ENCODE measurements at places on chromosomes 5 and 9.

GRCh38 chr5:56158331-56158960 lies 74.7 kb downstream of the ANKRD55 start:
- no peak for DNase-seq

DNA sequence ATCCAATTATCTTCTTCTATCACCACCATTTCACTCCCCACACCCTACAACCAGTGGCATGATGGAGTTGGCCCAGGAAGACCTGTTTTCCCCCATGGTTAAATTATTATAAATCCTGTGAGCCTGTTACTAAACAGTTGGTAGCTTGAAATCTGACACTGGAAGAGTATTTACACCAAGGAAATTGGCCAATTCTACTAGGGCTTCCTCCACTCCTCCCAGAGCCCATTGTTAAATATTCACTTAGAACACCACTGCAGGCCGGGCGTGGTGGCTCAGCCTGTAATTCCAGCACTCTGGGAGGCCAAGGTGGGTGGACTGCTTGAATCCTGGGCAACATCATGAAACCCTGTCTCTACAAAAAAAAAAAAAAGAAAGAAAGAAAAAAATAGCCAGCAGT lies 32.4 kb upstream of the CKS2 start:
- no peak for DNase-seq

GRCh38 chr5:151700296-151700695 lies 13.6 kb upstream of the SPARC start:
- no peak for DNase-seq

GRCh38 chr9:87525546-87526303 lies 28.1 kb downstream of the DAPK1 start:
- DNase-seq = no peak

- DNase-seq = peak; percentile 89
These were observed 453.3 kb downstream of the BNC2 start for GRCh38 chr9:16417161-16417560.

- DNase-seq = no peak
These were observed 1200.6 kb upstream of the NUDT12 start for GRCh38 chr5:104763216-104763615.

DNA sequence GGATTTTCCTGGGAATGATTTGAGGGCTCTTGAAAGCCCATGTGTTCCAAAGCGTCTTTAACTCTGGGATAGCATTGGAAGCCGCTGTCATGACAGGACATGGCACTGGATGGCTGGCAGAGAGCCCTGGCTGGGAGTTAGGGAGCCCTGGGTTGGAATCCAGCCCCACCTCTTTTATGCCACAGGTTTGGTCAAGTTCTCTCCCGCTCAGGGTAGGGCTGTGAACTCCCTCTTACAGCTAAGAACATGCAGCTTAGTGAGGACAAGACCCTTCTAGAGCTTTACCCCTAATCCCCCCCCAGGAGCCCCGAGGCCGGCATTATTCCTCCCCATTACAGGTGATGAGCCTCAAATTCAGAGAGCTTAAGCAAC lies 37.2 kb downstream of the OLFML2A start:
- no peak for DNase-seq

DNA sequence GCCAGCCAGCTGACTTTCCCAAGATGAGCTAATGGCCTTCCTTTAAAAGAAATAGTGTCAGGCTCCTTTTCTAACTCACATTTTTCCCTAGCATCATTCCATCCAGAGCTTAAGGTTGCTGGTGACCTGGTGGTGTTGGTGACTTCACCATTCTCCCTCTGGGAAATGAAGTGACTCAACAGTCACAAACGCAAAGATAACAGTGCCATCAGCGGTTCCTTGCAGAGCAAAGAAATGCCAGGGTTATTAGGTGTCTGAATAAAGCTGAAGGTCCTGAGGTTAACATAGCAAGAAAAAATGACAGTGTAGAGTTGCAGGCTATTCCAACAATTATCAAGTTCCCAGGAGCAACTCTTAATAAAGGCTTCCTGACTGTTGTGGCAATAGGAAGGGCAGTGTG lies 111.8 kb upstream of the SLC44A1 start:
- DNase-seq = no peak

DNA sequence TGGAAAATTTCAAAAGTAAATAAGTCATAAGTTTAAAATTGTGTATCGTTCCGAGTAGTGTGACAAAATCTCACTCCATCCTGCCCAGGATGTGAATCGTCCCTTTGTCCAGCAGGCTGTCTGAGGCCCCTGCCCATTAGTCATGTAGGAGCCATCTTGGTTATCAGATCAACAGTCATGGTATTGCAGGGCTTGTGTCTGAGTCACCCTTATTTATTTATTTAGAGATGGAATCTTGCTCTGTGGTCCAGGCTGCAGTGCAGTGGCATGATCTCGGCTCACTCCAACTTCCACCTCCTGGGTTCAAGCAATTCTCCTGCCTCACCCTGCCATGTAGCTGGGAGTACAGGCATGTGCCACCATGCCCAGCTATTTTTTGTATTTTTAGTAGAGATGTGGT lies 30.2 kb downstream of the ITGA2 start:
- no peak for DNase-seq

- DNase-seq = no peak
These were observed 173.8 kb upstream of the OTULINL start for GRCh38 chr5:14407746-14408175.

- no peak for DNase-seq
These were observed 41.9 kb downstream of the SPEF2 start for GRCh38 chr5:35659556-35659955.

DNA sequence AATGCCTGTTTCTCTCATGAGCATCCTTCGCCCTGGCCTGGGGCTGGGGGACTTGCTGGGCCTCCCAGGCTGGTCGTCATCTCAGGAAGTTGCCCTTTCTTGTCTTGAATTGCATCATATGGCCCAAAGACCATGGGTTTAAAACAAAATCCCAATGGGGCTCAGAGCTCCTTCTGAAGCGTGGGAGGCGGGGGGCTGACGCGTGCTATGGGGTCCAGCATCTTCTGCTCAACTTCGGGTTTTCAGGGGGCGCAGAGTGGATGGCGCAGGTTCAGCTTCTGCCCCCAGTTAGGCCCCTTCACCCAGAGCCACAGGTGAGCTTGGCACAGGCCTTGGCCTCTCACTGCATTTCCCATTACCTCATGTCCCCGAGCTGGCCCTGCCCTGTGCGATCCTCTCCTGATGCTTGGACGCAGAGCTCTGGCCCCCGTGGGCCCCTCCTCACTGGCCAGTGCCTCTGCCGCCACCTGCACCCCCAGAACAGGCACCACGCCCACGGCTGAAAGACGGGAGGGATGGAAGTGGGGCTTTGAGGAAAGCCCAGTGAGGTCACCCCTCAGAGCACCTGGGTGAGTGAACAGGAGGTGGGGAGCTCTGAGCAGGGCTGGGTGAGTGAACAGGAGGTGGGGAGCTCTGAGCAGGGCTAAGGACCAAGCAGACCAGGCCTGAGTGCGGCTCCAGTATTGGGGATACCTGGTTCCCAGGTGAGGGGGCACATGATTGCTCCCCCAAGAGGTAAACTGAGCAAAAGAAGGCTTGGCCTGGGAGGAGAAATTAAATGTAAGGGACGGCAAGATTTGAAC lies 56.0 kb downstream of the TRIP13 start:
- no peak for DNase-seq

- no peak for DNase-seq
These were observed 187.1 kb downstream of the FSTL4 start for GRCh38 chr5:133425222-133425621.

DNA sequence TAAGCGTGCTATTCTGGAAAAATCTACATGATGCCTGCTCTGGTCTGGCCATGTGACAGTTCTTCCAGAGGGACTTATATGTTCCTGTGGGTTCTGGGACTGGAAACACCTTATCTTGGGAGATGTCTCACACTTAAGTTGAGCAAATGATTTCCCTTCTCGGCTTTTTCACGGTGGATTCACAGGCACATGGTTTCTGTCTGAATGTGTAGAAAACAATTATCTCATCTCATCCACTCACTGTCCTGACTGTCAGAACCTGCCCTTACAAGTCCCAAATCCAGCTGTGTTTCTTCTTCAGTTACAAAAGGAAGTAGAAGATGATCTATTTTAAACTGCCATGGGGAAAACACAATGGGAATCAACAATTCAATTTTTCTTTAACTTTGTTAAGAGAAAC lies 184.0 kb downstream of the SYK start:
- DNase-seq = no peak

DNA sequence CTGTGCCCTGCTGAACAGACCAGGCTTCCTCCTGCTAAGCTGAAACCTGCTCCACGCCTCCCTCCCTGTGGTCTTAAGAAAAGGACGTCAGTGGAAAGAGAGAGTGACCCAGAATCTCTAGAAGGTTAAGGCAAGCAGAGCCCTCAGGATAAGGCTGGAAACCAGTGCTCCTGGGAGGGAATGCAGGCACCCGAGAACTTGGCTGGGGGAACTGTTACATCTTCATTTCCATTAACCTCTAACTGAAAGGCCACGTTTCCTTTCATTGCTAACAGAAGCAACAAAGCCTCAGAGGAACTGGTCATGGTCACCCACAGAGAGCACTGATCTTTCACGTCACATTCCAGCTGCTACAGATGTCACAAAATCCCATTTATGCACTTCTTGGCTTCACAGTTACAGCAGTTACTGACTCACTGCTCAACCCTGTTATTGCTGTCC lies 26.1 kb upstream of the AKNA start:
- no peak for DNase-seq

DNA sequence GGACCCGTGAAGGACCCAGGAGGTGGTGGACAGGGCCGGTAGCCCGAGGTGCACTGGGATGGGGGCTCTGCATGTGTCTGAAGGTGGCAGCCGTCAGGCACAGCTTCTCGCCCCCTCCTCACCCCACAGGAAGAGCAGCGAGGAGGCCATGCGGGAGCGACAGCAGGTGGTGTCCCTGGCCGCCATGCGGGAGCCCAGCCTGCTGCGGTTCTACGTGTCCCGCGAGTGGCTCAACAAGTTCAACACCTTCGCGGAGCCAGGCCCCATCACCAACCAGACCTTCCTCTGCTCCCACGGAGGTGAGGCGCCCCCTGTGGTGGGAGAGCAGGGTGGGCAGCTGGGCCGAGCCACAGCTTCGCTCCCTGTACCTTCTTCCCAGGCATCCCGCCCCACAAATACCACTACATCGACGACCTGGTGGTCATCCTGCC lies 39.9 kb downstream of the USP20 start:
- no peak for DNase-seq

- no peak for DNase-seq
These were observed 3.2 kb upstream of the ENHO start for GRCh38 chr9:34526026-34526425.

DNA sequence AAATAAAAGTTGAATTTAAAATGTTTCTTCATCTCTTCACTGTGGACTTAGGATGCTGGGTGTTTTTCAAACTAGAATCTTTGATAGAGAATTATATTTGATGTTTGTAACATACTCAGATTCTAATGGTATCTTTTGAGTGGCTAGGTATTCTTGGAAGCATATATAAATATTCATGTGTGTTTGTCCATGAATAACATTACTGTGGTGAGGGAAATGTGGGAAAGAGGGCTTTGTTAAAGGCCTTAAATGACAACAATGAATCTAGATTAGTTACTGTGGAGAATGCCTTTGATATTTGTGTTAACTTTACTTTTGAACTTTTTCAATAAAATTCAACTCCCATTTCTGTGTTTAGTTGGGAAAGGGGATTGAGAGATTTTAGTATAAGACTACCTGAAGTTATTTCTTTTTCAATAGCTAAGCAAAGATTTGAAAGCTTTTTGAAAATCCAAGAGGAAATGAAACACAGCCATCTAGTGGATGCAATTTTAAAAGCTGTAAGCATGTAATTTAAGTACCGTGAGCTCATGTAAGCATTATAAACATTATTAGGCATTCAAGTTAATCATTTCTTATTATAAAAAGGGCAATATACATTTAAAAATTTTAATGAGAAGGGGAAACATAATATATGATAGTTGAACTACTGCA lies 69.6 kb downstream of the CCDC171 start:
- no peak for DNase-seq

DNA sequence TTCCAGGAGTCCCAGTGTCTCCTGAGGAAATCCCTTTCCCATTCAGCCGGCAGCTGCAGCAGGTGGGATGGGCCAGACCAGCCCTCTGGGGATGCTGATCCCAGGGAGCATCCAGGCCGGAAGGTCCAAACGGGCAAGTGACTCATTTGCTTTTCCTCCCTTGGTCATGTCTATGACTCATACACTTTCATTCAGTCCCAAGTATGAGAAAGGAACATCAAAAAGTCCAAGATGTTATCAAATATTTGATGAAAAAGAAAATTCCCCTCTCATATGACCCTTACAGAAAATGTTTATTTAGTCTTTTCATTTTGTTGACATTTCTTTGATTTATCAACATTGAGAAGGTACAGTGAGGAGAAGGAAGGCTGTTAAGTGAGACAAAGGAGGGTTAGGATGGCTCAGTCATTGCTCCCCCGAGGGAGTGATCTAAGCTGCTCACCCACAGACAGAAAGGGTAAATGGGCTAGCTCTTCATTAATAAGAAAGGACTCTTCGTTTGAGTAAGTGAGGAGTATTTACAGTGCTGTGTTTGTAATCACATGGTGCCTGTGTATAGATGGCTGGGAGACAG lies 117.6 kb upstream of the ANKRD55 start:
- peak; percentile 14 for DNase-seq

GRCh38 chr5:119820608-119821007 lies 191.2 kb downstream of the FAM170A start:
- no peak for DNase-seq

- no peak for DNase-seq
These were observed 51.5 kb downstream of the PCDH1 start for GRCh38 chr5:141826674-141827073.

DNA sequence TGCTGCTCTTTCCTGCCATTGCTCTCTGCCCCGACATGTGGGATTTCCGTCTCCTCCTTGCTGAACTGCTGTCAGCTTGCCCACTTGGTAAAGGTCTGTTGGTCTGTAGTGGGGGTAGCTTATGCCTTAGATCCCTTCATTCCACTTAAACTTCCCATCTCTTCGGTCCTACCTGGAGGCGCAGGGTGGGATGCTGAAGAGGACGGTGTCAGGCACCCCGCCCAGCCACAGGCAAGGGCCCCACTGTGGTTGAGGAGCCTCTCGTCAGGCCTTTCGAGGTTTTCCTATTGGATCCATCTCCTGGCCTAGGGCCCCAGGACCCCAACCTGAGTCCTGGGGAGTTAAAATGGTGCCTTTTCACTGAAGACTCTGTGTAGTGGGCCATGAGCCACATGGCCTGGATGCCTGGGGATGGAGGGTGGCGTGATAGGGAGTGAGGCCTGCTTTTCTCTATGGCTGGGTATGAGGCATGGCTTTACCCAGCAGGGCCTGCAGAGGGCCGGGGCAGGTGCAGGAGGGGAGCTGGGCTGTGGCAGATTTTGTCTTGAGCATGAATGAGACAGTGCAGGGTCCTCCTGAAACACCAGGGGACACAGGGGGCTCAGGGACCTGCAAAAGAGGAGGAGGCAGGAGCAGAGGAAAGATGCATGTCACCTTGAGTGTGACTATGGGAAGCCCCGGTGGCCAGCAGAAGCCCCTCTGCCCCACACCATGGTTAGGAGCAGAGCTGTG lies 25.8 kb upstream of the RNF130 start:
- DNase-seq = no peak

All from AG09319 (cell line).